Uterus (tissue), 4 donors: ENCODE measurements at places on chromosomes 16 and 17. TPM values are rescaled to one million over a fixed set of nuclear protein-coding genes. Genes with fewer than 3 reads are reported as not detected.

The ABCC6 gene
- not detected for total RNA-seq

DNA sequence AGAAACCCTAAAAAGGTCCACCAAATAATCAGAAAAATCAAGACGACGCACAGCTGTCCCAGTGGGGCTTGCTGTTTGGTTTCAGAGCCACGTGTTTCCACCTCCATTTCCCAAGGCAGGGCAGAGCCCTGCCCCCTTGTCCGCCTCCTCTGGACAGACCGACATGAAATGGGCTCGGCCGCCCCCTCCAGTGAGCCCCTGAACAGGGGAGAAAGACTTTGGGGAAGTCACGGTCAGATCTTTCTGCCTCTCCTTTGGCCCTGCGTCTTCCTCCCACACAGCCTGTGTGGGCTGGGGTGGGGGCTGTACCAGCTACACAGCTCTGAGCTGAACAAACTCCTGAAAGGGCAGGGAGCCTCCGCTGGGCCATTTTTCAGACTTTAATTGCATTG lies 230.7 kb downstream of the ENGASE start:
- H3K4me1 ChIP-seq, result no peaks in the 10 kb centered on the region
- no peak for DNase-seq
- no peaks in the 10 kb centered on the region for H3K27me3 ChIP-seq
- H3K4me3 ChIP-seq, result no peak overlapping the region

DNA sequence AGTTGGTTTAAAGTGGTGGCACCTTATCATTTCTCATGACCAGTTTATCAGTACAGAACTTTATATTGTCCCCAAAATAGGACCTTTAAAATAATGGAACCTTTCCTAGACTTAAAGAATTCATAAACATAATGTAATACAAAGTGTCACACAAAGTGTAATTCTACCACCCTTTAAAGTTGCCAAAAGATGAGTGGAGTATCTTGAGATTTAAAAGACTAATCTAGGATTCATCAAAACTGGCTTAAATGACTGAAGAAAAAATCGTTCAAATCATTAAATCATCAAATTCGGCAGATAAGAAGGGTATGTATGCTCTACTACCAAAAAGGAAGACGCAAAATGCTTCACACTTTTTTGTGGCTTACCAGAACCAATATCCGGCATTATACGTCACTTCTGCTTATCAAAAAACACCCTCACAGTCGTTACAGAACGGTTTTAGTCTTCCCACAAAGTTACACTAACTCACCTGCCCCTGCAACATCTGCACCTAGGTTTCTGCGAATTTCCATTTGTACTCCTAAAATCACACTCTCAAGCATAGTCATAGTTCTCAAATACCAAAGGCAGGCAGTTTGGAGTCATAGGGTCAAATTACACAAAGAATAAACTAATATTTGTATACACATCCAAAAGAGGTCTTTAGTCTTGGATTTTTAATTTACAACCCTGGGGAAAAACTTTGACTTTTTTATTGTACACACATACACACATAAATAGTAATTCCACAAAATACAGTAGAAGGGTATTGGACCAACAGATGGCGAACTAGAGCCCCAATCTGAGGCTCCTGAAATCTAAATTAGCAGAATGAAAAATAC lies 1.4 kb upstream of the KANSL1 start:
- peak overlapping the region; percentile 100 for H3K27ac ChIP-seq
- no peaks in the 10 kb centered on the region for H3K36me3 ChIP-seq
- no peaks in the 10 kb centered on the region for H3K27me3 ChIP-seq
- H3K4me3 ChIP-seq, result peak overlapping the region; percentile 91
- DNase-seq, result no peak
- peaks cover 11% of the 10 kb centered on the region for H3K4me1 ChIP-seq

DNA sequence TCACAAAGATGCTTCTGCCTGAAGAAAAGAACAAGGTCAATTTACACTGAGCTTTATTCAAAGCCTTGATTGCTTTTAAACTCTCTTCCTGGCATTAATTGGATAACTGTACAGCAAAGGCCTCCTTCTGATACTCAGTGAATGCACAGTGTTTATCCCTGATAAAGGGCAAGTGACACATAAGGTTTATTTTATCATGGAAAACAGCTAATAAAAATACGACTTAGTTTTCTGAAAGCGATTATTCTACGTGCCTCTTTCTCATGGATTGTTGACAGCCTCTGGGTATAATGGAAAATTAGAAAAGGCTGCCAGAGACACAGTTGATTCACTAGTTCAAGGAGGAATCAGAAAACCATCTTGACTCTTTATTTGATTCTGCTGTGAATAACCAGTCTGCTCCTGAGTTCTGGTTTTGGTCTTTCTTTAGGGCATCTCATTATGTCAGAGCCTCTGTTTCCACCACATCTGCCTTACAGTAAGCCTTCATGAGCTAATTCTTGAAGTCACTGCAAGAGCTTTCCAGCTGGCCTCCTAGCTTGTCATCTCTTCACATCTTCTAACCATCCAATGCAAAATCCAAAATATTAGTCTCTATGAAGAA lies 212.9 kb downstream of the CNTNAP4 start:
- no peaks in the 10 kb centered on the region for H3K4me1 ChIP-seq
- no peak overlapping the region for H3K27ac ChIP-seq
- H3K4me3 ChIP-seq, result no peak overlapping the region
- no peaks in the 10 kb centered on the region for H3K36me3 ChIP-seq
- no peak for DNase-seq
- H3K27me3 ChIP-seq, result no peaks in the 10 kb centered on the region

DNA sequence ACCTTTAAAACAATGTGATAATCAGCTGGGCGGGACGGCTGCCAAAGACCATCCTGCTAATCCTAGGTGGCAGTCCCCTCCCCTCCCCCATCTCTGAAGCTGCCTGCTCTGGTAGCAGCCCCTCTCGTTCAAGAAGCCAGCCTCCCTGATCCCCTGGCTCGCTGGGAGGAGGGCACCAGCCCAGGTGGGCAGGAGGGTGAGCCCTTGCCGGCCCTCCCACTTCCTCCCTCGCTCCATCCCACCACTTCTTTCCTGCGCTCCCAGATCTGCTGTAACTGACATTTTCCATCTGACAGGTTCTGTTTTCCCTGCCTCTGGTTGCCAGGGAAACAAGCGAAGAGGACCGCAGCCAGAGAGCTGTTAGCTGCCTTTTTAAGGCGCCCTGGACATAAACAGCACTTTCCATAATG lies 155.7 kb upstream of the TNRC6C start:
- peak overlapping the region; percentile 28 for H3K27ac ChIP-seq
- no peak overlapping the region for H3K4me3 ChIP-seq
- H3K27me3 ChIP-seq, result no peaks in the 10 kb centered on the region

DNA sequence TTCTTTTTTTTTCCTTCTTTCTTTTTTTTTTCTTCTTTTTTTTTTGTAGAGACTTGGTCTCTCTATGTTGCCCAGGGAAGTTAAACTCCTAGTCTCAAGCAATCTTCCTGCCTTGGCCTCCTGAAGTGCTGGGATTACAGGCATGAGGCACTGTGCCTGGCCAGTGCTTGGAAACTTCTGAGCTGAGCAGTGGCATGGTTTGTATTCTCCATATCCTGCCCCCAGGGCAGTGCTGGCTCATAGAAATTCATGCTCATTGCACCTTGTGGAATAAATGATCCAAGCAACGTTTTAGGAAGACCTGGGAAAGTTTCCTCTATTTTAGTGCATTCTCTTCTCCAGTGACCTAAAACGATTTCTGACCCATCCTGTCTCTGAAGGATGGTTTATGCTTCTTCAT lies 16.7 kb upstream of the SYT17 start:
- H3K27me3 ChIP-seq, result no peaks in the 10 kb centered on the region
- no peak for DNase-seq
- H3K36me3 ChIP-seq, result no peaks in the 10 kb centered on the region
- H3K27ac ChIP-seq, result no peak overlapping the region
- no peaks in the 10 kb centered on the region for H3K4me1 ChIP-seq
